Posterior cingulate gyrus (tissue), 11 donors: ENCODE measurements at places on chromosomes 1 and 21.

- no peak for DNase-seq
Observed at GRCh38 chr1:42949312-42950115, 9.2 kb downstream of the SLC2A1 start.

DNA sequence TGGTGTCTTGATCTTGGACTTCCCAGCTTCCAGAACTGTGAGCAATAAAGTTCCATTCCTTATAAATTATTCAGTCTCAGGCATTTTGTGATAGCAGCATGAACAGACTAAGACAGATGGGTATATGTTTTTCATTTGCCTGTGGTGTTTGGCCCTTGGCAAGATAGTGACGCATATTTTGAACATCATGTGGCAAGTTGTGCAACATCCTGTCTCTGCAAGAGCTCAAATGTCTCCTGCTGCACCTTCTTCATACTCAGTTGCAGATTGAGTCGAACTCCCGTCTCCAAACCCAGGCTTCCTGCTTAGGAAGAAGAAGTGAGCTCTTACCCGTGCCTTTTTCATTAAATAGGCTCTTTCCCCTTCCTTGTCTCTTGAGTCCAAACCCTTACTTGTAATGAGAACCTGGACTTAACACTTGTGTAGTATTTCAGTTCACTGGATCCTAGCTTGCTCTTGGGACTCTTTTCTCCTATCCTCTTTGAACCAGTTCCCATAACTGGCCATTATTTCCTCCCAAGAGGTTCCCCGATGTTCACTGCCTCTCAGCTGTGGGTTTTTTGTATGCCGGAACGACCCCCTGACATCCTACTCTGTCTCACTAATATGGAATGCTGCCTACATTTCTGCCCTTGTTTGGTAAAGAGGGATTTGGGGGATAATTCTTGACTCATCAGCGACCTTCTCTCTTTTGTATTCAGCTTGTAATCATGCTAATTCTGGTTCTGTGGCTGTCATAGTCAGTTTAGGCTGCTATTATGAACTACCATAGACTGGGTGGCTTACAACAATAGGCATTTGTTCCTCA is 125.0 kb upstream of the KCNK2 start:
- no peak for DNase-seq

DNA sequence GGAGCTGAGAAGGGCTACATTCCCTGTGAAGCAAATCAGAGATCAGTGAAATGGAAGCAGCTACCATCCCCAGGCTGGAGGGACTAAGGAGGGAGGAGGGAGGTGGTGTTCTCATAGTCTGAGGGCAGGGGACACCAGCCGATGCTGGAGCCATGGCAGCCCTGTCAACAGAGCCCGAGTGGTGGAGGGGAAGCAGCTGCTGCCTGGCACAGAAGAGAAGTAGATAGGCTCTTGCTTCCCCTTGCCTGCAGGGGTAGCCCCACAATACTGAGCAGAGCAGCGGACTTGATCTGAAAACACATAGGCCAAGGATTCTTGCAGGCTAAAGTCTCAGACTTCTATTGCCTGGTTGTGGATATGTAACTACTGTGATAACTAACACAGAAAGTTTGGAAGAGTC is 255.1 kb downstream of the FGGY start:
- no peak for DNase-seq

DNA sequence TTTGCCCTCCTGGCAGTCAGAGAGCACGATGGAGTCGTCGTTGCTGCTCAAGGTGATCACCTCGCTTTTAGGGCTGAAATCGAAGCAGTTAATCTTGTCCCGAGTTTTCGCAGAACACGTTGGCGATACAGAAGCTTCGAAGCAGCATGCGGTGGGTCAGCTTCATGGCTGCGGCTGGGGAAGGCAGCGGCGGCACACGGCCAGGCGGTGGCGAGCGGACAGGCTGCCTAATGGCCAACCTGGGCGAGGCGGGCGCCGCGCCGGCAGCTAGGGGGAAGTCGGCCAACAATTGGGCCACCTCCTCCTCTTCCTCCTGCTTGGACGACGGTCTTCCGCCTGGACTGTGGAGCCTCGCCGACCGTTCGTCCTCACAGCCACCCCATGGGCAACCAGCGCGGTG is 34.8 kb downstream of the CDC7 start:
- DNase-seq, result no peak

GRCh38 chr1:77704736-77705135 is 22.3 kb upstream of the ZZZ3 start:
- no peak for DNase-seq

- peak; percentile 59 for DNase-seq
Observed at GRCh38 chr1:226702957-226703831, 35.9 kb downstream of the ITPKB start.

- DNase-seq, result peak; percentile 95
Observed at GRCh38 chr21:45555557-45556301, 13.5 kb upstream of the SLC19A1 start.

- no peak for DNase-seq
Observed at GRCh38 chr1:179786815-179787685, 44.0 kb downstream of the FAM163A start.

DNA sequence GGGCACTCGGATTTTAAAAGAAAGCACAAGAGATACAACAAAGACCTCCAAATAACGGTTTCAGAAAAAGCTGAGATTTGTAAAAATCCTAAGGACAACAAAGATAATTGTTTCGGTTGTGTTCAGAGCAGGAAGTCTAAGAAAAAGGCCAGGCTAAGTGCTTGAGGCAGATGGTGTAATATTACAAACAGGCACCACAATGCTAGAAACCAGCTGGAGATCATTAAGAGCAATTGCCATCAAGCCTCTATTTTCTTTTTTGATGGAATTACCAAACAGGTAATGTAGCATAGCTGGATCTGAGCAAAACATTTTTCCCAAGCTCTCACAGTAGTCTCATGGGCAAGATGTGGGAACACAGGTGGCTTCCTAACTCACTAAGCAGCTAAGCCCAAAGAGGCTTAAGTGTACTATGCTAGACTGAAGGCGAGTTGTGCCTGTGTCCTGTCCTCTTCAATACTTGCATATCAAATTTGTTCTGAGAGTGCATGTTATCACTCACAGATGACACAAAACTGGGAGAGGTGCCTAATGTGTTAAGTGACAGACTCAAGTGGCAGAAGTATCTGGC is 161.6 kb downstream of the GLUL start:
- no peak for DNase-seq

- DNase-seq, result no peak
Observed at GRCh38 chr1:207808322-207808705, 56.5 kb downstream of the CD46 start.

GRCh38 chr1:94827434-94827833 is 7.3 kb downstream of the SLC44A3 start:
- DNase-seq, result no peak

DNA sequence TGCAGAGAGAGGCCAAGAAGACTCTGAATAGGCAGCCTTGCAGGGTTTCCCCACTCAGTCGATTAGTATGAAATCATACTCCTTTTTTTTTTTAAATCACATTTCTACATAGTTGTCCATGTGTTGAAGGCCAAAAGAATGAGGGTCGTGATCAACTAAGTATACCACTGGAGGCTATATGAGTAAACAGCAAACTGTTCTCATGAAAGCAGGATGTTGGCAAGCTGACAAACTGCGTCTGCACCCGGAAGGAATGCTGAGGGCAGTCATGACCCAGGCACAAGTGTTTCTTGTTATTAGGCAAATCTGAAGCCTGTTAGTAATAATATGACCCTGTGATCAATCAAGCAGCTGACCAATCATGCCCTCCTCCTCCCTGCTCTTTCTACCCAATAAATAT is 213.2 kb downstream of the USH2A start:
- DNase-seq, result no peak
